ENCODE measurements at places on chromosomes 7 and 10.

DNA sequence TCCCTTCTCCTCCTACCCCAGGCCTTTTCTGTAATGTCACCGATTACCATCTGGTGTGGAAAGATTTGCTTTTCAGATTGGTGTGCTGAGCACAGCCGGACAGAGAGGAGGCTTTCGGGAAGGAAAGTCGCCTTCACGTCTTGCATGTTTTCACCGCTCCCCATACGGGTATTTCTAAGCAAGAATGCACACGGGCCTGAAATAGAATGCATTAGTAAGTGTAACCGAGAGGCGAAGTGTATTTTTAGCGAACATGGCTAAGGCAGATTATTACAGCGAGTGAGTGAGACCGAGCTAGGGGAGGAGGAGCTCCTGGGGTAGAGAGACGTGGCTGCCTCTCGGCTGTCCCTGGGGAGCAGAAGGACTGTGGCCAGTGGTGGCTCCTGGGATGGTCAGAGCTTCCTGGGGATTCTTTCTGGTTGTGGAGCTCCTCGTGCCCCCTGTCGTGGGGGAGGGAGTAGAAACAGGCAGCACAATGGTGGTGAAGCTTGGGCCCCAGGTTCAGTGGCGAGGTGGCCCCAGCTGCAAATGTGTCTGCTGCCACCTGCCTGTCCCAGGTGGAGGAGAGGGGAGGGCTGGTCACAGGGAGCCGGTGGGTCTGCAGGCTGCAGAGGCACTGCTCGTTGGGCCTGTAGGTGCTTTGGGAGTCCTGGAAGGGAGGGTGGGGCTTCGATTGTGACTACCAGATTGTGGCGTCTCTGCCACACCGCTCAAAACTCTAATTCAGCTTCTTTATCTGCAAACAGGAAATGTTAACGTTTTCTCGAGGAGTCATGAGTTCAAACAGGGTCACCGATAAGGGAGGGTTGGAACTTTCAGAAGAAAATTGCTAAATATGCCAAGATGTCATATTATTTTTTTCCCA is 135.8 kb downstream of the CAMK1D start:
- no peak for DNase-seq

GRCh38 chr10:68334672-68335467 is 2.1 kb upstream of the PBLD start:
- DNase-seq, result no peak

DNA sequence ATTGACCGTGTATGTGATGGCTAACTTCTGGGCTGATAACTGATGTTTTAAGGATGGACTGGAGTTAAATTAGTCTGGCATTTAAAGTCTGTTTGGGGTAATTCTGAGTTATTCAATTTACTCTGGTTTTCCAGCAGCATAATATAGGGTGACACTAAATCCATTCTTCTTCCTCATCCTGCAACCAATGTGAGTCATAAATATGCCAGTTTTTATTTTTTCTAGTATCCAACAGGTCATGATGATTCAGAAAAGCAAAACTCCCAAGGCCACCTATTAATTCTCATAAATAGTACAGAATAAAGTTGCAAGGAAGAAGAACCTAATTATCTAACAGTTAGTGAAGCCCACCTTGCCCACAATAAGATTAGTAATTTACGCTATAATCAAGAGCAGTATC is 7.5 kb upstream of the EPHB6 start:
- no peak for DNase-seq

- no peak for DNase-seq
Observed at GRCh38 chr7:129689995-129690581, 78.6 kb downstream of the NRF1 start.

GRCh38 chr7:118129041-118129795 is 54.7 kb upstream of the LSM8 start:
- DNase-seq, result no peak

DNA sequence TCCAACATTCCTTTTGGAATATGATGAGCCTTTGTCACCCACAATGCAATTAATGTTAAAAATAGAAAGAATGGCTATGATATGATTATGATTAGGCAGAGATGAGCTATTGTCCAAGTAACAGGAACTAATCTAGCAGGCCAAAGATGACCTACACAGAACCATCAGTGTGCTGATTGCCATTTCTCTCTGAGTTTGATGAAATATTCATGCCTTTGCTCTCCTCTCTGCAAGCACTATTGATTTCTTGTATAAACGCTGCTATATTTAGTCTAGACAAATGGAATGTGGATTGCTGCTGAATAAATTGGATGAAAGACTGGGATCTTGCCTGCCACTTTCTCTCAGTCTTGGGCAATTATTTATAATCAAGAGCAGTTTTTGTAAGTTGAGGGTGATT is 85.4 kb downstream of the HDAC9 start:
- DNase-seq, result no peak

- DNase-seq, result no peak
Observed at GRCh38 chr10:3873728-3874461, 88.9 kb upstream of the KLF6 start.

GRCh38 chr7:129136887-129137642 is 7.4 kb upstream of the TSPAN33 start:
- DNase-seq, result no peak

DNA sequence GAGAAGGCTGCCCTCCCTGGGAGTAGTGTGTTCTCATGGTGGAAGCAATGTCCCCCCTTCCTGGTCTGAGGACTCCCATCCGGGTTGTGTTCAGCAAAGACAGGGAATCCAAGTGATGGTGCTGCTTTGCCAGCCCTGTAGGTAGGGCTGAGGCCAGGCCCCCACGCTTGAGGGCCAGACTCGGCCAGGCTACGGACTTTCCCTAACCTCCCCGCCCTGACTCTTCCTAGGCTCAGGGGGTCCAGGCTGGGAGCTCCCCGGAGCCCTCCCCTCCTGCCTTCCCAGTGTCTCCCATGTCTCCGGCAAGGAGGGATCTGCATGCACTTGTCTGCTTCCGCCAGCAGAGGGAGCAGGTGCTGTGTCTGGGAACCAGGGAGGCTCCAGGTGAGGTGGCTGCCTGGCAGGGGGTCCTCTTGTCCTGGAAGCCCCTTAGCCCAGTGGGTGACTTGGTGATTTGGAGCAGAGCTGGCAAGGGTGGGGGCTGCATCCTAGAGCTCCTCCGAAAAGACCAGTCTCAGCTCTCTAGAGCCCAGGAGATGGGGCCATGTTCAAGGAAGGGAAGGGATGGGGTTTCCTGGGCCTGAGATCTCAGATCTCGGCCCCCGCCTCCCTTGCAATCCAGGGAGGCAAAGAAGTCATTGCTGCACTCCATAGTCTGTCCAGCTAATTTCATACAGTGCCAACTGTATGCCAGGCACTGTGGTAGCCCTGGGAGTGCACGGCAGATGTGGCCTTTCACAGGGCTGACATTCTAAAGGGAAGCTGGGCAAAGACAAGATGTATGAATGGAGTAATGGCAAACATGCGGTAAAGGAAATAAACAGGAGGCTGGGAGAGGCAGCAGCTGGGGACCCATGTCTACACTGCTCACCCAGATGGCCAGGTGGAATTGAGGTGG is 20.3 kb upstream of the SFRP5 start:
- DNase-seq, result peak; percentile 56

DNA sequence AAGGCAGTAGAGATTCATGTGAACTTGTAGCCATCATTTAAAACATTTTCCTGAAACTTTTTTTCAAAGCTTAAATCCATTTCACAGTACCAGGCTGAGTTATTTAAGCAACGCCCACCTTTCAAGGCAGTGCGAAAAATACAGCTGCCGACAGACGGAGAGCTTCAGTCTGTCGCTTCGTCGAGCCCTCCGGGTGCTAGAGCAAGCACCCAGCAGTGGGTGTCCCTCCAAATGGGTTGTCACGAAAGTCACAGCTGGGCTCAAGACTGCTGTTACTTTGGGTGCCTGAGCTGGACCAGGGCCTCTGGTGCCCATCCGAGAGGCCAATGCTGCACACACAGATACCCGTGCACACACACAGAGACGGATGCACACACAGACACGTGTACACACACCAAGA is 135.6 kb downstream of the TCERG1L start:
- no peak for DNase-seq

DNA sequence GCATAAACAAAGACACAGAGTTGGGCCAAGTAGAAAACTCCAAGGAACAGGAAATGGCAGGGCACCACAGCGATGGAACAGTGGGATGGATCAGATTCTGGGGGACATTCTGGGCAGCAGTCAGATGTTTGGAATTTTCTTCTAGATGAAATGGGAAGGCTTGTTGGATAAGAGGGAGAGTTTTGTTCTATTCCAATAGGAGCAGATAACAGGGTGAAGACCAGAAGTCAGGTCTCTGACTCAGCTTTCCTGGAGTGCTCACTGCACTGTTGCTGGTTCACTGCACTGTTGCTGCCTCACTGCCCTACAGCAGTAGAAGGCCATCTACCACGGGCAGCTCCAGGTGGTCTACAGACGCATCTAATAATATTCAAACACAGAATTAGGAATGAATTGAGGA is 135.6 kb downstream of the ATE1 start:
- no peak for DNase-seq

- DNase-seq, result no peak
Observed at GRCh38 chr10:47030191-47030703, 119.0 kb downstream of the PTPN20 start.

DNA sequence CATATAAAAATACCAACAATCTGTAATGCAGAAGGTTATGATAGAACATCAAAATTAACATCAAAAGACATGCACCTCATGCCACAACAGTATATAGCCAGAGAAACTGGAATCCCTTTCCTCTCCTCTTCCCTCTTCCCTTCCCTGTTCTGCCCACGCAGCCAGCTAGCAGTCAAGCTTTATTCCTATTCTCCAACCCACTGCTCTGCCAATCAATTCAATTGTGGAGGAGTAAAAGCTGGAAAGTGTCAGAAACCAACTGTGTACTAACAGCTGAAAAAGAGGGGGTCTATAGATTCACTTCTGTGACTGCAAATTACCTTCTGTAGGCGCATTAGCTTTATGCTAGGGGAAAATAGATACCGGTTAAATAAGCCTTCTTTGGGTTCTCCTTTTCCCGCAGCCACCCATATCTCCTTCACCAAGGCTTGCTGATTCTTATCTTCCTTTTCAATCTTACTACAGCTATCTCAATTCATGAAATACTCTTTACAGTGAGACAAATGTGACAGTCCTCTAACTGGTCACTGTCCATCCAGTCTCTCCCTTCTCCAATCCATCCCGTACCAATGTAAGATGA is 16.3 kb downstream of the ABI1 start:
- DNase-seq, result no peak

All from stimulated activated CD8-positive, alpha-beta memory T cell treated with anti-CD3 and anti-CD28 coated beads, Interleukin-7, amount 100 ng/mL, for 1 hour (primary cell).